HS-27A (cell line): ENCODE measurements at places on chromosomes 13 and 19.

DNA sequence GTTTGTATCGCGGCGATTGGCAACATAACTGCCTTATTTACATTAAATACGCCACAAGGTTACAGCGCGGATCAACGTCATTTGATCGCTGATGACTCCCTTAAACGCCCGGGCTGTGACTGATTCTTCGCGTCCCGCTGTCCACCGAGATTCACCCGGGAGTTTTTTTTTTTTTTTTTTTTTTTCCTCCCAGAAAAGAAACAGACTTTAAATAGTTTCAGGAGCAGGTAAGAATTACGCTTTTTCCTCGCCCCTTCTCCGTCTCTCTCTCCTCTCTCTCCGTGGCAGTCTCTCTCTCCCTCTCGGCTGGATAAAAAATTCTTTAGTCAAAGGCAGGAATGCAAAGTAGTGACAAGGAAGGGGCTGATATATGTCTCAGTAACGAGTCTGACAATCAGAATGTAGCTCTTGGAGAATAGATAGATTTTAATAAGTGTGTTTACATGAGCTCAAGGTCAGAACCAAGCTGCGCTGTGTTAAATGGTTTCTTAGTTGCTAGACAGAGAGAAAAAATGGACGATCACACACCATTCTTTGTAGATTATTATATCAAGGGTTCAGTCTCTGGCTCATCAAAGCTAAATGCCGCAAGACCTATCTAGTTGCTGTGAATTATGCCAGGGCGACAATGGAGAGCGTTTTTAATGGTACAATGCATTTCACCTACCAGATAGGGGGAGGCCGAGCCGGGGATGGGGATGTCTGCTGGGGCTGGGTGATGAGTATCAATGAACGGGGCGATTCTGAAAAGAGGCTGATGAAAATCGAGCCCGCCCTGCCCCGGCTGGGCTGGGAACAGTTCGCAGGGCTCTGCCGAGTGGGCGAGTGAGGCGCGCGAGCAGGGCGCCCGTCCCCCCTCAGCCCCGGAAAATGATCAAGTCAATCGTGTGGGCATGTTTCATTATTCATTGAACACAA lies 147.2 kb upstream of the ZNF536 start:
- DNase-seq, result no peak

DNA sequence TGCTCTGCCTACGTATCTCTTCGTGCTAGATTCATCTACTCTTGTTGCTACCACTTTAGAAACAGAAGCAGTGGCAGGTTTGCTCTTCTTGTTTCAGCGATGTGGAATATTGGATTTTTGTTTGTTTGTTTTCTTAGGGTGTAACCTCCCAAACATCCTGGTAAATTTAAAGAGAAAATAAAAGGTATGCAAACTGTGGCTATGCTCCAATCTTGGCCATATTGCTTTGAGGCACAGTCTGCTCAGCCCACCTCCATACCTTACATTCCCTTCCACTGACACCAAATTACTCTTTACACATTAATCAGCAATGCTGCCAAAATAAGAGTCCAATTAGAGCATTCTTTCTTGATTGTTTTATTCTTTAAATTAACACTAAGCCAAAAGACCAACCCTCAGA lies 25.2 kb upstream of the UBL3 start:
- no peak for DNase-seq

DNA sequence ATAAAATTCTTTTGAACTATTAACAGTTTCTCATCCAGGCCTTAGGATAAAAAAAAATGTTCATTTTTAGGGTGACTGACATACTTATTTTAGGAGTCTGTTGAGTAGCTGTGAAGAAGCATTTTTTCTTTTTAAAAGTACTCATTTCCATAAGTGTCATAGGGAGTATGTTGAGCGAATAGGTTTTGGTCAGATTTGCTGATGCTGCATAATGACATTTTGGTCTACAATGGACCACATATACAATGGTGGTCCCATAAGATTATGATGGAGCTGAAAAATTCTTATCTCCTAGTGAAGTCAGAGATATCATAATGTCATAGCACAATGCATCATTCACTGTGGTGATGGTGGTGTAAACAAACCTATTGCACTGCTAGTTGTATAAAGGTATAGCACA lies 17.4 kb downstream of the NBEA start:
- DNase-seq, result no peak

DNA sequence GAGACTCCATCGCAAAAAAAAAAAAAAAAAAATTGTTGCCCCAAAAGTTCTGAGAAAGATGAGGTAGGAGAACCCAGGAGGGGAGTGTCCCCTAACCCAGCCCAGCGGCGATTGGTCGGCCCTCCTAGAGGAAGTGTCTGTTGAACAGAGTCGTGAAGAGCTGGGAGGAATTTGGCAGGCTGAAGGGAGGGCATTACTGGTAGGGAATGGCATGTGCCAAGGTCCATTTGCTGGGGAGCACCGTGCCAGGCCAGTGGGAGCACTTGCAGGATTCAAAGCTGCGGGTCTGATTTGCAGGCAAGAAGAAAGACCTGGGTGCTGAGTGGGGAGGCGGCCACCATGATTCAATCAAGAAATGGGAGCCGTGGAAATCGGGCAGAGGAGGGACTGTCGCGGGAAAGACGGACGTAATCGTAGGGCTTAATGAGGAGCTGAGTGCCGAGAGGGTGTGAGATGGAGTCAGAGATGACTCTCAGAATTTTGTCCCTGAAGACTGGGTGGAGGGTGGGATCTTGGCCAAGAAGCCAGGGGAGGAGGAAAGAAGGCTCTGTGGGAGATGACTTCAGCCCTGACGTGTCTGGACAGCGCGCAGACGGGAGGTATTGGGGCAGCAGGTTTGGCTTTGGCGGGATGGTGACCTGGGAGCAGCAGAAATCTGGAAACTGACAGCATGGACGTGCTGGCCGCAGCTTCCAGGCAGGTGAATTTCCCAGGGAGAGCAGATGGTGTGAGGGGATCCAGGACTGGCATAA lies 15.4 kb downstream of the CERS4 start:
- no peak for DNase-seq

DNA sequence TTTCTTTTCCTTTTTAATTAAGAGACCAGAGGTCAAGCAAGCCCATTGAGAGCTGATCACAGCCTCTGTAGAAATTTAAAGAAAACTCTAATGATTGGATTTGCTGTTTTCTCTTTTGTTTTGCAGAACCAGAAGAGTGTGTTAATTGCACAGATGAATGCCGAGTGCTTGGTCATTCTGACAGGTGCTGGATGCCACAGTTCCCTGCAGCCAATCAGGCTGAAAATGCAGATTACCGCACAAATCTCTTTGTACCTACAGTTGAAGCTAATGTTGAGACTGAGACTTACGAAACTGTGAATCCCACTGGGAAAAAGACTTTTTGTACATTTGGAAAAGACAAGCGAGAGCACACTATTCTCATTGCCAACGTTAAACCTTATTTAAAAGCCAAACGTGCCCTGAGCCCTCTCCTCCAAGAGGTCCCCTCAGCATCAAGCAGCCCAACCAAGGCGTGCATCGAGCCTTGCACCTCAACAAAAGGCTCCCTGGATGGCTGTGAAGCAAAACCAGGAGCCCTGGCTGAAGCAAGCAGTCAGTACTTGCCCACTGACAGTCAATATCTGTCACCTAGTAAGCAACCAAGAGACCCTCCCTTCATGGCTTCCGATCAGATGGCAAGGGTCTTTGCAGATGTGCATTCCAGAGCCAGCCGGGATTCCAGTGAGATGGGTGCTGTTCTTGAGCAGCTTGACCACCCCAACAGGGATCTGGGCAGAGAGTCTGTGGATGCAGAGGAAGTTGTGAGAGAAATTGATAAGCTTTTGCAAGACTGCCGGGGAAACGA lies 93.1 kb downstream of the PCDH17 start:
- DNase-seq, result no peak

- no peak for DNase-seq
Observed at GRCh38 chr13:20823071-20823470, 49.3 kb upstream of the EEF1AKMT1 start.

DNA sequence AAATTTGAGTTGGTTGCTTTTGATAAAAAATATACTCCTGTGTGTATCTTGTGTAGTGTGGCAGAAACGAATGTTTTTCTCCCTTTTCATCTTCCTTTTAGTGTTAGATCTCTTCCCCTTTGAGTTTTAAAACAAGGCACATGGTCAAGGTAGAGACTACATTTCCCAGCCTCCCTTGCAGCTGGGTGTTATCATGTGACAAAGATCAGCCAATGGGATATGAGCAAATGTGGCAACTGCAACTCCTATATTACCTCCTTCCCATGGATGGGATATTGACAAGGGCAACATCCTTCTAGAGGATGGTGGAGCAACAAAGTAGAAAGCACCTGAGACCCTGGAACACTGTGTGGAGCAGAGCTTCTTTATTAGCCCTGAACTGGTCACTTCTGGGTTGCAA lies 42.4 kb downstream of the ADGRE3 start:
- peak; percentile 3 for DNase-seq

GRCh38 chr13:45349438-45349837 lies 8.5 kb upstream of the TPT1 start:
- DNase-seq, result no peak

GRCh38 chr19:50912727-50913716 lies 1.8 kb upstream of the KLK4 start:
- DNase-seq, result no peak

DNA sequence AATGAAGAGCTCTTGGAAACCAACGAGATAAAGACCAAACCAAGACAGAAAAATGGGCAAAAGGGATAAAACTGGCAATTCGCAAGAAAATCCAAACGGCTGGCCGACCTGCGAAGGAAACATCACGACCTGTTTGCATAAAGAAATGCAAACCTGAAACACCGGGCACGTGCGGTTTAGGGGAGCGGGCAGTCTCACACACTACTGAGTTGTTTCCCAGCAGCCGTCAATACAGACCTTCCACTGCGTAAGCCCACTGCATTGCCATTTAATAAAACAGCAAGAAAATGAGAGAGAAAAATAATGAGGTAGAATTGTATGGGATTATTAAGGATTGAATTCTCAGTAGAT lies 642 bp upstream of the PEG3 start:
- DNase-seq, result no peak

GRCh38 chr13:78428646-78429045 lies 174.7 kb downstream of the POU4F1 start:
- DNase-seq, result no peak

DNA sequence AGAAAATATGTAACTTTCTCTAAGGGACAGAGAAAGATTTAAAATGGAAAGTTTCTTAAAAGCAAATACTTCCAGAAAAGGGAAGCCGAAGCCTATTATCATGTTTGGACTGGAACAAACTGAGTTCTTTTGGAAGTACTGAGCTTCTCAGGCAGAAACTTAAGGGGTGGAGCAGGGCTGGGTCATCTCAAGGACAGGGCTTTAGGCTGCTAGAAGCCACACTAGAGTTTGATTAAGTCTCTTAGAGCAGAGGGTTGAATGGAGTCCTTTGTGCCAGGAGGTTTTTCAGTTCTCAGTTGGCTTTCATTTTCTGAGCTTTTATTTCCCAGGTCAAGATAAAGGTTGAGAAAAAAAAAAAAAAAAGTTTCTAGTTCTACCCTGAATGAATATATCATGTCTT lies 432.7 kb downstream of the SLITRK5 start:
- no peak for DNase-seq

DNA sequence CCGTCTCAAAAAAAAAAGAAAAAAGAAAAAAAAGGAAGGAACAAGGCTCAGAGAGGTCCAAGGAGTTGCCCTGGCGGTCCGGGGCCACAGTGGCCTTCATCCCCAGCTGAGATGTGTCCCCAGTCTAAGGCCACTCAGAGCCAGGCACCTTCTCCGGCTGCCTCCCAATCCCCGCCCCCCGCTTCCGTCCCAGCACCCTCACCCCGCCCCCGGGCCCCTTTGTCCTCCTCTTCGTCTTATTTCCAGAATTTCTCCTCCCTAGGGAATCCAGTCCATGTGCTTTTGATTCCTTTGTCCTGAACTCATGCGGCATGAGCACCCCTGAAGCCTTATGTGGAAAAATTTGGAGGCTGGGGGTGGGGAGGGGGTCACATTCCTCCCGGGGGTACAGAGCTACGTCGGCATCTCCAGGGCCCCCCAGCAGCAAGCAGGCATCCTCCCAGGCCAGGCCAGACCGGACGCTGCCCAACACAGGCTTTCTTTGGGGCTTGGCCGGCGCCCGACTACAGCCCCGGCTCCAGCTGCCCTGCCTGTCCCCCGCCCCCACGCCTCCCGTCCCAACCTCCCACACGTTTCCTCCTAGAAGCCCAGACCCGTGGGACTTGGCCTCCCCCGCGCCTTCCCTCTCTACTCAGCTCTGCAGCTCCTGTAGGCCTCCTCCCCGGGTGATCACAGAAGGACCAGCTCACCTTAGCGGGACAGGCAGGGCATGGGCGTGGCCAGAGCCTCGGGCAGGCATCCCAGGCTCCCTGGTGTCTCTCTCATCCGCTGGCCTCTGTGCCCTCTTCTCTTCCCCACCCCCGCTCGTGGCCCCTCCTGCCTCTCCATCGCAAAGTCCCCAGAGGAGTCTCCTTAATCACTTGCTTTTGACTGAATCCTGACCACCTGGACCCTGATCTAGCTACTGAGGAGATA lies 17.8 kb upstream of the ADGRE5 start:
- DNase-seq, result no peak

GRCh38 chr13:21895779-21896178 lies 224.9 kb downstream of the FGF9 start:
- DNase-seq, result no peak
